Right kidney (tissue), 9 donors: ENCODE measurements at places on chromosomes 3 and 15.

DNA sequence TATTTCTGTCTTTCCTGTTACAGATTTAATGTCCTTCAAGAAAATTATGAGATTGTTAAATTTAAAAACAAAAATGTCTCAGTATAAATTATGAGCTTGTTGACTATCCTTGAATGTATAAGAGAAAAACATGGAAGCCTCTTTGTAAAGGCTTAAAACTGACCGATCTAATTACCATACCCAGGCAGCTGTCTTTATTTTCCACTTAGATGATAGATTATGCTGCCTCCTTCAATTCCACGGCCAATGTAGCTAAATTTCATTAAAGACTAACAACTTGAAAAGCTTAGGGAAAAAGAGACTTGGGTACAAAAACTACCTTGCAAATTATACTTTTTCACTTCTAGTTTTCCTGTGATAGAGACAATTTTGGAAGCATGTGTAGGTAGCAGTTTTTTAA is 88.3 kb downstream of the ATP10A start:
- DNase-seq = no peak

DNA sequence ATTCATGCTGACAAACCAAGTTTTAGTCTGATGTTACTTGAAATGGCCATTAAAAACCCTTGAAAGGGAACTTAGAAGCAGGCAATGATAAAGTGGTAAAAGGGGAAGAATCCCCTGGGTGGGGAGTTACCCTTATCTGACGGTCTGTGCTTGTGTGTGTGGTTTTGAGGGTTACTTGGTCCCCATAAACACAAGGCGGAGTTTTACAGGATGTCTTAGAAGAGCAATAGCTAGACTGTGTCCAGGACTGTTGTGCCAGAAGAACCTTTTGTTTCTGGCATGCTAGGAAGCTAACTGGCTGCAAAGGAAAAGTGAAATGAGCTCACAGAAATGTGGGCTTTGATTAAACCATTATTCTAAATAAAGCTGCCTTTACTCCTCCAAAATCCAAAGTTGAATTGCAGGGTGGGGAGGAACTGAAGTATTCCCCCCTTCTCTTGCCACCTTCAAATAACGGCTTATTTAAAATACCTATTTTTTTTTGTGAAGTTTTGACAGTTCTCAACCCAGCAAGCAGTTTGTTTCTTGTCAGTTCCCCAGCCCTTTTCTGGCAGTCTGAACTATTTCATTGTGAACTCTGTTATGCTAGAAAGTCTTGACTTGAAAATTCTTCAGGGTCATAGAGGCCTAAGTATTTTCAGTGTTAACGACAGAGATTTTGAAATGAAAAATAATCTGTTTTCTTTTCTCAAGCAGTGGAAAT is 443.5 kb downstream of the OTOL1 start:
- DNase-seq = peak; percentile 12

DNA sequence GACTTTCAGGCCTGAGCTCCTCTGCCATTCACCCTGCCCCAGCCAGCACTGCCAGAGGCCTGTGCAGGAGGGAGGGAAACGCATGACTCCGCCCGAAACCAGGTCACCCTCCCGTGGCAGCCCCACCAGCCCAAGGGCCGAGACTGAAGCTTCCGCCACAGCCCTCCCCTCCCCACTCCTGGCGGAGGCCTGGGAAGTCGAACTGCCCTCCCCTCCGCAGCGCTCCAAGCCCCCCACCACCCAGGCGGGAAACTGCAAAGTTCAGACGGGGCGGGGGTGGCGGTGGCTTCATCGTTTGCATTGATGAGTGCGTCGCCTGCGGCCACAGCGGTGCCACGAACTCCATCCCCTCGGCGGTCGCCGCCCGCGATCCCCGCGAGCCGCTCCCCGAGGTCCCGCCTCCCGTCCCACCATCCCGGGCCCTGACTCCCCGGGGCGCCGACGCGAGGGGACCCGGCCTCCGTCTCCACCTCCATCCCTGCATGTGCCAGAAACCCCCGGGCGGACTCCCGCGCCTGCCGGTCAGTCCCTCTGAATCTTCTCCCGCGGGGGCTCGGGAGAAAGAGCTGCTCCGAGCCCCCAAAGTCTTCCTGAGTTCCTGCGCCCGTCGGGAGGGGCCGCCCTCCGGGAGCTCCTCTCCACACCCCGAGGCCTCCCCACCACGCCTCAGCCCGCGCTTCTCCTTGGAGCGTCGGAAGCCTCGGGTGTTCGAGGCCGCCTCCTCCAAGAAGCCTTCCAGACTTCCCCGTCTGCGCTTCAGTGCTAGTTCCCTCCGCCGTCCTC is 698 bp downstream of the MELTF start:
- peak; percentile 61 for DNase-seq

GRCh38 chr15:59174835-59175831 is 31.5 kb upstream of the LDHAL6B start:
- peak; percentile 33 for DNase-seq

DNA sequence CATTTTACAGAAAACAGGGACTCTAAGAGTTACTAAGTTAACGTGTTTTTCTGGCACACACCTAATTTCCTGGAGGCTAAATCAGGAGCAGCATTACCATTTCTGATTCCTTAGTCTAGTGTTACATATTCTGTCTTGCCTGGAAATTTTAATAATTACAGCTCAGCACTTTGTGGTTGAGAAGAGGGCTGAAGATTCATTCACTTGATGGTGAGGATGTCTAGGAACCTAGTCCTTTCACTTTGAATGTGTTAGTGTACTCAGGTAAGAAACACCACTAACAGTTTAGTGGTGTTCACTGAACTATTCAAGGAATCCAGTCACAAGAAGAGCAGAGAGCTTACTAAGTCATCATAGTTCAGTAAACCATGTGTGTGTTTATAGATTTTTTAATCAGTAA is 102.8 kb downstream of the STT3B start:
- DNase-seq = no peak

DNA sequence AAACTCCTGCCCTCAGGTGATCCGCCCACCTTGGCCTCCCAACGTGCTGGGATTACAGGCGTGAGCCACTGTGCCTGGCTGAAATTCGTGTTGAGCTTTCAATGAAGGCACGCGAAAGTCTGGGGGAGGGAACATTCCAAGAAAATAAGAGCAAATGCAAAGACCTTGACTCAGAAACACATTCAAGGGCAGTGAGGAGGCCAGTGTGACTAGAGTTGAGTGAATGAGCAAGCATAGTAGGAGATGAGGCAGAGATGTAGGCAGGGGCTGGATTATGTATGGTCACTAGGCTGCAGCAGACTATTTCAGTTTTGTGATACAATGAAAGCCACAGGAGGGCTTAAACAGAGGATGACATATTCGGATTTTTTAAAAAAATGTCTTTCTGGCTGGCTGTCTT is 67.0 kb downstream of the SCN11A start:
- DNase-seq = no peak

GRCh38 chr3:45554006-45554666 is 40.4 kb upstream of the LIMD1 start:
- DNase-seq = peak; percentile 21

DNA sequence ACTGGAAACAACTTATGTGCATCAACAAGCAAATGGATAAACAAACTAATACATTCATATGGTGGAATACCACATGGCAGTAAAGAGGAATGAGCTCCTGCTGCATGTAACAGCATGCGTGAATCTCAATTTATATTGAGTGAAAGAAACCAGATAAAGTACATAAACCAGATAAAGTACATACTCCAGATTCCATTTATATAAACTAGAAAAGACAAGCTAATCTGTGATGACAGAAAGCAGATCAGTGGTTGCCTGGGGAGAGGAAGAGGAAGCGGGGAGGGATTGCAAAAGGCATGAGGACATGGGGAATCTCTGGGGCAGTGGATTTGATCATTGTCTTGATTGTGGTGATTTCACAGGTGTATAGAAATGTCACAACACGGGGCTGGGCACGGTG is 34.2 kb downstream of the LIMD1 start:
- DNase-seq = no peak

DNA sequence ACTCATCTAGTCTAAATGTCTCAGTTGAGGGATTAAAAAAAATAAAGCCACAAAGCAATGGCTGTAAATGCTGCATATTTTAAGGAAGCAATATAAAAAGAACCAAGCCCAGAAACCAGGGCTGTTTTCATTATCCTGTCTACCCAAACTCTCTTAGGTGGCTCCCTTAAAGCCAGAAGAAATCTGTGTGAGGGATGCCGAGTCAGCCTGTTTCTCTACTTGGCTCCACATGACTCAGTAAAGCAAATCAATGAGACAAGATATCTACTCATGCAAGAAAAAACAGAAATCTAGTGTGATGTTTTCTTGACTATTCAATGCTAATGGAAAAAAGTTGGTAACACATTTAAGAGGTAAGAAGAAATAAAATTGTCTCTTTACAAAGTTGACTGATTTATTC is 296.2 kb downstream of the ZBTB20 start:
- DNase-seq = no peak

DNA sequence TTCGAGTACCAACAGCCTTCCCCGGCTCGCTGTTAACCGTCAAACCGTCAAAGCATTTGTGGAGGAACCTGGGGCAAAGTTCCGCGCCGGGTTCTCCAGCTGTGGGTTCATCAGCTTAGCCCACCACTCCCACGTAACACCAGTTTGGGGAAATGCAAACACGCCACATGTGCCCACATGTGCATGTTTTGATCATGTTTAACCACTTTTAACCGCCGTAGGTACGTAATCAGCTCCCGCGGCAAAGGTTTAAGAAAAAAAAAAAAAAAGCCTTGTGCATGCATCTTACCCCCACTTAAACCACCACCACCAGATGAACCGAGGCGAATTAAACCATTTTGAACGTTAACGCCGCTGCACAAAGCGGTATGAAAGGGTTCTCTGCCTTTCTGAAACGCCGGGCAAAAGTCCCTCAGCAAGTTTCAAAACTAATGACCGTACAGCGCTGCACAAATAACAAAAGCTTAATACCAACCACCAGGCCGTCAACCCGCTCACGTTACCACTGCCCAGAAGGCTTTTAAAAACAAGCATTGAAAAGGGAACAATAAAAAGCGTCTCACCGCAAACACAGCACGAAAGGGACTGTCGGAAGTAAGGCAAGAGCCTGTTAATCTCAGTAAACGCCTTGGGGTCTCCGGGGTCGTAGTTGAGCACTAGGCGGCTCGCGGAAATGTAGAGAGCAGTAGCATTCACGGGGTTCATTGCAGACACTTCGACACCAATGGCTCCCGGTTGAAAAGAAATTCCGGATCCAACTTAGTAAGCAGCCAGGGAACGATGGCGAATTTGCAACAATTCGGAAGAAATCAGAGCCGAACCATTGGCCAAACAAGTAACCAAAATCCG is 1.5 kb downstream of the MSL2 start:
- DNase-seq = no peak

DNA sequence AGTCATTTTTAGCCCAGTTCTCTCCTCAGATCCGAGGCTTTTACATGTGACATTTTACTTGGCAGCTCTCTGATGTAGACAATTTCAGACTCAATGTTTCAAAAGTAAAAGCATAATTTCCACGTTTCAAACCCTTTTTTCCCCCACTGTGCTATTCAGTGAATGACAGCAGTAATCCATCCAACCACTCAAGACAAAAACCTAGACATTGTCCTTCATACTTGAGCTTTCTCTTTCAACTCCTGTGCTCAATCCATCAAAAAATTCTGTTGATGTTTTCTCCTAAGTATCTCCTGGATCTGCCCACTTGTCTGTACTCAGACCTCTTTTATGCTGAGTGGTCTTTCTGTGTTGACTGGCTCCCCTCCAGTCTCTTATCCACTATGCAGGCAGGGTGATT is 214.7 kb downstream of the CHL1 start:
- no peak for DNase-seq

GRCh38 chr3:18770800-18771199 is 345.7 kb upstream of the SATB1 start:
- no peak for DNase-seq

DNA sequence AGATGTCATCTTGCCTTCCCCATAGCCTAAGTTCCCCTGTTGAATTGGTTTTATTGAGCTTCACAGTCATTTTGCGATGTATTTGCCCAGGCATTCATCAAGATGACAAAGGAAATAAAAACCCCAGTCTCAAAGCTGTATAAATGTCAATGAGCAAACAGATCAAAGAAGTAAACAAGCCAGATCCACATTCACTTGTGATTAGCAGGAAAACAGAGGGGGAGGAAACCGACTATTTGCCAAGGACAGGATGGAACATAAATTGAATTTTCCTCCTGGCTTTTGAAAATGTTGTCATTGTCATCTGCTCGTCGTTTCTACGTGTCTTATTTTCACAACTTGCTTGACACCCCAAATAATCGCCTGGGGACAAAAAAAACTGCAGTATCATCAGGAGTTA is 83.5 kb downstream of the SV2B start:
- no peak for DNase-seq

- no peak for DNase-seq
Measured at GRCh38 chr3:188254520-188255070, 100.6 kb downstream of the LPP start.

- no peak for DNase-seq
Measured at GRCh38 chr3:152621006-152621868, 213.7 kb upstream of the P2RY1 start.

DNA sequence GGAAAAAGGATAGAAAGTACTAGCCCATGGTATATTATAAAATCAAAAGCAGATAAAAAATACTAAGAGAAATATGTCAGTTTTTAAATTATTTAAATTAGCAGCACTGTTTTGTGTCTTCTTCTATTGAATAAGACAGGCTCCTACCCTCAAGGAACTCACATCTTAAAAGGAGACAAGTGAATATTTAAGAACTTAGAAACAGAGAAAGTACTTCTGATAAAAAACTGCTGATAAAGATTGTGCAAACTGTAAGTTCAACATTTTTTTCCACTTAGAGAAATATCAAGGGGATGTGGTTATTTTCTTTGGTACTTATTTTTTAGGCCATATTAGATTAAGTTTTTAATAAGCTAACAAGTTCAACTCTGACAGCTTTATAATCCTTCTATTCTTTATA is 3.0 kb upstream of the ANKRD28 start:
- no peak for DNase-seq

GRCh38 chr3:42718338-42718737 is 15.7 kb upstream of the HHATL start:
- DNase-seq = no peak

DNA sequence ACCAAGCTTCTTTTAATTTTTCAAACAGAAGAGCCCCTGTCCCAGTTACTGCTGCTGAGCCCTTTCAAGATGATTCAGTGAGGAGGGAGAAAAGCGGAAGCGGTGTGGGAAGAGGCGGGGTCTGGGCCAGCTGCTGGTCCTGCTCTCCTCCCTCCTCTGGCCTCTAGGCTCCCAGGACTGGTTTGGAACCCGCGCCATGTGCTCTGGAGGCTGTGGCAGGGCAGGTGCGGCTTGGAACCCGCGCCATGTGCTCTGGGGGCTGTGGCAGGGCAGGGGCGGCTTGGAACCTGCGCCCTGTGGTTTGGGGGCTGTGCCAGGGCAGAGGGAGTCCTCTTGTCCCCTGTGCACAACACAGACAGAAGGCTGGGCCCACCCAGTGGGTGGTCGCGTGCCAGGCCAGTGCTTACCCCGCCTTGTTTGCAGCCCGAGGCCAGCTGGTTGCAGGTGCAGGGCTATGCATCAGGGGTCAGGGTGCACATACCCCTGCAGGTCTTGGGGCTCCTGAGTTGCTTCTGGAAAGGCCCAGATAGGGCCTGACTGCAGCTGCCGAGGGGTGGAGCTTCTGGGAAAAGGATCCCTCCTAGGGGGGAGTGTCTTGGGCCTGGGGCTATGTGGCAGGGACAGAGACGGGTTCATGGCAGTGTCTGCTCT is 12.2 kb downstream of the ALG1L2 start:
- DNase-seq = no peak

- no peak for DNase-seq
Measured at GRCh38 chr3:118863731-118864322, 170.8 kb downstream of the IGSF11 start.

GRCh38 chr3:155010416-155010815 is 69.7 kb upstream of the MME start:
- DNase-seq = no peak

GRCh38 chr3:73442152-73442551 is 182.6 kb downstream of the PDZRN3 start:
- no peak for DNase-seq
